ENCODE measurements at places on chromosomes 12 and 14.

DNA sequence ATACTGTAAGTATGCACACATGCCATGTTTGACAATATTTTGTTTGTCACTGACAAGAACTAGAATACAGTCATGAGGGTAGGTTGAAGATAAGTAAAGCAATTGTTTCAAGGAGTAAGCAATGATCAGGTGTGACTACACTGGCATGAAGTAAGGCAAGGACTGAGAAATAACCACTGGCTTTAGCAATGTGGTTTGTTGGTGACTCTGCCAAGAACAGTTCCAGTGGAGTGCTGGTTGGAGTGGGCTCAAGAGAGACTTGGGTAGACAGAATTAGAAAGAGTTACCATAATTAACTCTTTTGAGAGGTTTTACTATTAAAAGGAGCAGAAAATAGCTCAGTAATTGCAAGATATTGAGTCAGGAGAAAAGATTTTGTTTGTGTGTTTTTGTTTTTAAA, 129.6 kb downstream of the GTF2A1 start:
- no peak for DNase-seq

- DNase-seq, result no peak
These were observed 6.7 kb upstream of the NFATC4 start for GRCh38 chr14:24361326-24361725.

GRCh38 chr12:117092511-117092780, 6.8 kb downstream of the TESC start:
- no peak for DNase-seq

GRCh38 chr12:40263616-40264409, 39.0 kb downstream of the LRRK2 start:
- no peak for DNase-seq
